ENCODE measurements at places on chromosomes 3 and 15. TPM values are rescaled to one million over a fixed set of nuclear protein-coding genes. Genes with fewer than 3 reads are reported as not detected.
A peak's percentile ranks its signal among the peaks of the same experiment; 100 is the strongest.

DNA sequence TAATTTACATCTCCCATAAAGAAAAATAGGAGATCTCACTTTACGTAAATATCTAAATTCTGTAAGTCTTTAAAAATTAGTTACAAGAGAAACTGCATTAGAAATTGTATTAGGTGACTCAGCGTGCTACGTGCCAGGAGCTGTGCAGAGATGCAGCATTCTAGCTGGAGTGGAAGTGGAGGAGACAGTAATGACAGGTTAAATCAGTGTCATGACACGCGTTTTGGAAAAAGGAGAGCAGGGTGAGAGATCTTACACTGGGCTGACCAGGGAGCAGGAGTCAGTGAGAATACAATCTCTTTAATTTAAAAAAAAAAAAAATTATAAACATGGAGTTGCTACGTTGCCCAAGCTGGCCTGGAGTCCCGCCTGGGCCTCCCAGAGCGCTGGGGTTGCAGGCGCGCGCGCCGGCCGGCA is 635 bp downstream of the TUBGCP5 start:
- DNase-seq = no peak

- DNase-seq = no peak
These were observed 195.6 kb downstream of the TCF12 start for GRCh38 chr15:57114070-57114469.

- DNase-seq = no peak
These were observed 17.0 kb upstream of the SENP7 start for GRCh38 chr3:101529816-101530685.

- no peak for DNase-seq
These were observed 92.6 kb upstream of the ALDH1A3 start for GRCh38 chr15:100786901-100787566.

DNA sequence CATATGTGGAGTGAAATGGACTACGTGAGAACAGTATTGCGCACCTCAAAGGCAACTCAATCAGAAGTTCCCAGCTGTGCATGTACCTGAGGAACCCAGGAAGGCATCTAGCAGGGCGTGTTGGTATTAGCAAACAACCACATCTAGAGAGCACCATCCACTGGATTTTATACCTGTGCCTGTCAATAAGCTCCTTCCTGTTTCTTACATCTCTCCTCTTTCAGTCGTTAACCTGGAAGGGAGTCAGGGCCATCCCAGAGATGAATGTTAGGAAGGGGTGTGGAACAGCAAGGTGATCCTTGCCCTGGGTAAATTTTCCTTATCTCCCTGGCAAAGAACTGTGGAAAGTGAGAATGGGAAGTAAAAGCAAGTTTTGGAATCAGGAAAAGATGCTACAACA is 29.6 kb upstream of the CHMP2B start:
- DNase-seq = no peak

GRCh38 chr15:69161079-69161877 is 843 bp downstream of the GLCE start:
- DNase-seq = peak; percentile 30

DNA sequence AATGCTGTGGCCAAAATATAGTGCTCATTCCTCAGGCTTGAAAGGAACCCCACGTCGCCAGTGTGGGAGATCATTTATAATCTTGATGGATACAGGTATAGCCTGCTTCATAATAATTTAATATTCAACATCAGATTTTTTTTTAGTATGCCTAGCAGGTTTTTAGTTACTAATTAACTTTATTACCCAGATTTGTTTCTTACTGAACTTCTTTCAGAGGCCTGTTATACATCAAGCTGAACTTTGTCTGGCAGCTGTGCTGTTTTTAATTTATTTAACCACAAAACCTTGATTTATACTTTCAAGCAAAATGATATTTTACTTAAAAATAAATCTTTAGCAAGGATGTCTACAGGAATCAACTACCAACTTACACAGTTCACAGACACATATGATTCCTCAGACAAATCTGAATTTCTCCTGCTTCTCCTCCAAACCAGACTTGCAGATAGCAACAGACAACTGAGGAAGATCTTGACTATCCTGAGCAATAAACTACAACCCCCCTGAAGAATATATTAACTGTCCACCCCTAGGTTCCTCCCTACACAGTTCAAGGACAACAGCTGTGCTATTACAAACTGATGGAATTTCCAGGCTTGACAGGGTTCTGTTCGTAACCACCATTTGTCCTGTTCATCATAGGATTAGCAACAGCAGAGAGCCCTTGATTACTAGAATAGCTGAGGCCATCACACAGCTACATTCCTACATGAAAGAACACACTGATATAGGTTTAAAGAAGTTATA is 610 bp downstream of the MAP4 start:
- no peak for DNase-seq

DNA sequence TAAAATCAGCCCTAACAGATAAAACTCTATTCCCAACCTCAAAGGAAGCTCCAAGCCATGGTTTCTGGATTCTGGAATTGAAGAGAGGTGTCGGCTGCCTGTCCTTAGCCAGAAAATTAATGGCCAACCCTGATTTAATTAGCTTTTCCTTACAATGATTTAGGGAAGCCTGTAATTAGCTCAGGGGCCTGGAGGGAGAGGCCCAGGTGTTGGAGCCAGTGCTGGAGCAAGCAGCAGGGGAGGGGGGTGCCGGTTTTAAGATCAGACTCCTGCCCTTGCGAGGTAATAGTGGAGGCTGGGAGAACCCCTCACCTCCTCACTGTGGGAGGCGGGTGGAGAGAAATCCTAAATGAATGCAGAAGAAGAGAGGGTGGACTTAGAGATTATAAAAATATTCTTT is 14.7 kb upstream of the ATP2B2 start:
- DNase-seq = no peak

The SLC51B gene
- total RNA-seq = not detected

The MOBP gene
- not detected for total RNA-seq

DNA sequence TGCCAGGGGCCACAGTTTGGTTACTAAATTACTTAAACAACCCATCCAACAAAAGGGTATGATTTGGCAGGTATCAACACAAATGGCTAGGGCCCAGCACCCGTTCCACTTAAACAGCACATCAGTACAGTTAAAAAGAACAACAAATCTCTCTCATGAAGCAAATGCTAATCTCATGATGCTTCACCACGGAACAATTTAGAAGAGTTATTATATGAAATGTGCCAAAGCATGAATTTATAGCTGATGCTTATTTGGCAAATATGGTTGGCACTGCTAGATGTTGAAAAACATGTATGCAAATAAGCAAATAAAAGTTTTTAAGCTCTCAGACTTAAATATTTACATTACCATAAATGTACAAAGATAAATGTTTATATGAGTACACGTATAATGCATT is 2.3 kb downstream of the PEAK1 start:
- no peak for DNase-seq

DNA sequence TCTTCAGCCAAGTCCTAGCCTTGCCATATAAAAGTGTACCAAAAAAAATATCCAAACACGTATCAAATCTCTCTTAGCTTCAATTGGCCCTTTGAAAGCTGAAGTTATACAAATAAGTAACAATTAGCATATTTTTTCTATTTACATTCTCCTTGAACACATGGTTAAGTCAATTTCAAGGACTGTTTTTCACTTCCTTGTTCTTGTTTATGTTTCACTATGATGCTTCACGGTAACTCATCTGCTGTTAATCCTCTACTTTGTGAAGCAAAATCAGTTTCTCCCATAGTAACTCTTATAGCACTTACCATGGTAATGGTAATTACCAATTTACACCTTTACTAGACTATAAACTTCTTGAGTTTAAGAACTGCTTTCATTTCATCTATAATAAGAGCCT is 10.6 kb upstream of the SPRED1 start:
- DNase-seq = no peak

The ARIH1 gene
- 187 TPM for total RNA-seq

GRCh38 chr3:51712511-51712931 is 5.7 kb downstream of the GRM2 start:
- no peak for DNase-seq

- no peak for DNase-seq
These were observed 40.4 kb upstream of the ACKR4 start for GRCh38 chr3:132556508-132557159.

GRCh38 chr3:59372346-59372745 is 322.5 kb upstream of the CFAP20DC start:
- DNase-seq = no peak

GRCh38 chr3:122358703-122359032 is 24.4 kb downstream of the MIX23 start:
- DNase-seq = no peak

The SPESP1 gene
- 1.5 TPM for total RNA-seq

The SMARCC1 gene
- total RNA-seq = 90.3 TPM

DNA sequence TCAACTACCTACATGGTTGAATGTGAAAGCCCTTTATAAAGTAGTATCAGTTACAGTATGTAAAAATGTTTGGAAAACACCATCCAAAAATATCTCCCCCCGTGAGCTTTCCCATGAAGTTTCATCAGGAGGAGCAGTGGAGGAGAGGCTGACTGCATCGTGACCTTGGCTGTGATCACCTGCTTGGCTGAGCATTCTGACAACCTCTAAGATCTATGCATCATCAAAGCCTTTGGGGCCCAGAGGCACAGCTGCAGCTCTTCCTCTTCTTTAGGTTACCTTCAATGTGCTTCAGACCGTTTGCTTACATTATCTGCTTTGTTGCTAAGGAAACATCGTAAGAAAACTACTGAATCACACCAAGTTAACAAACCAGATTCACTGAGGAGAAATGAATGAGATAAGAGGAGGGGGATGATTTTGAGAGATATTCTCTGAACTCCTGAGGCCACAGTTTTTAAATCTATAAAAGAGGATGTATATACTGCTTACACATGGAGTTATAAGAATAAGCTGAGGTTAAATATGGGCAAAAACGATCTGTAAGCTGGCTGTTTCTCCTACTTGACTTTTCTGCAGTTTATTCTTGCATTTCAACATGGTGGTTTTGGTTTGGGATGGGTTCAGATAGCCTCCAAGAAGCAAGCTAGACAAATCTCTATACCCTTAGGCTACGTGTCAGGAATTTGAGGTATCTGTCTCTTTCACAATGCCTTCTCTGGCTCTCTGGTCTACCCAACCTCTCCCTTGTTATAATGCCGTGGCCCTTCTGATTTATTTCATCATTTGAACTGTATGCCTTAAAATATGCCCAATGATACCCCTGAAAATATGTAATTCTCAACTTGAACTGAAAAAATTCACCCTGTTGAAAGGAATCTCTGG is 4.0 kb downstream of the GCSAM start:
- DNase-seq = peak; percentile 73

GRCh38 chr3:102682741-102683140 is 247.9 kb downstream of the ZPLD1 start:
- no peak for DNase-seq

DNA sequence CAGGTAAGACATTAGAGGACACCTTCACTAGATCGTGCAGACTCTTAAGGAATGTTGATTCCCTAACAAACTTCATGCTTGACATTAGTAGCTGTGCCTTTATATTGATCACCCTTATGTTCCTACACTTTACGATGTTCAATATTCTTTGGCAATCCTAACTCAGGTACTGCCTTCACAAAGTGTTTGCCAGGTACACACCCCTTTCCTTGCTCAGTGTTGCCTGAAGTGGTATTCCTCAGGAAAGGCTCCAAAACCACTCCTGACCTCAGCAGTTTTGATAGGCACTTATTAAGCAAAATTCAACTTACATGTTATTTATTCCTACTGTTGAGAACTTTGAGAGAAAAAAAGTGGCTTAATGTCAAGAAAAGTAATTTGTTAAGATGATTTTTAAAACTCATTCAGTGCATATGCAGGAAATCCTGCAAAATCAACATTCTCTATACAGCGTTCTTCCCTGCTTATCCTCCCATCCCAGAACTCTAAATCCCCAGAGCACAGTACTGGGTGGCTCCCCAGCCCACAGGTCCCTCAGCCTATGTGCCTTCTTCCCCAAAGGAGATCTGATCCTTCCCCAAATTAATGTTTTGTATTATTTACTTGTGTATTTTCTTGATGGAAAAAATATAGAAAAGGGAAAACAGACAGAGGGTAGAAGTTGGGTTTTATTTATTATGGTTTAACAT is 260.7 kb downstream of the MECOM start:
- no peak for DNase-seq

GRCh38 chr3:5317557-5317956 is 130.1 kb downstream of the EDEM1 start:
- no peak for DNase-seq

- no peak for DNase-seq
These were observed 40.5 kb upstream of the XIRP1 start for GRCh38 chr3:39232859-39233258.

DNA sequence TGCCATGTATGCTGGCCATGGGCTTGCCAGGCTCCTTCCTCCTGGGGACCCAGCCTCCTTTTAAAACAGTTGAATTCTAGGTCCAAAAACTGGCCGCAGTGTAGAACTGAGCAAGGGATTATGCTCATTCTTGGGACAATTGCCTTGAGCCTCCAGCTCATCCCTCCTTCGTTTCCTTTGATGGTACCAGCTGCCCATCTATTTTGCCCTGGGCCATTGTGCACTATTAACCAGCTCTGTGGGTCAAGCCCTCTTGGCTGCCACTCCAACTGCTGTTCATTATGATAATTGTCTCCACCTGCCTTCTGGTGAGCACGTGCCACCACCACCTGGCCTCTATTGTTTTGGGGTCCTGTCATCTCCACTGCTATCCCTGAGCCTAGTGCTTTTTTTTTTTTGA is 75.8 kb upstream of the SYN2 start:
- no peak for DNase-seq

DNA sequence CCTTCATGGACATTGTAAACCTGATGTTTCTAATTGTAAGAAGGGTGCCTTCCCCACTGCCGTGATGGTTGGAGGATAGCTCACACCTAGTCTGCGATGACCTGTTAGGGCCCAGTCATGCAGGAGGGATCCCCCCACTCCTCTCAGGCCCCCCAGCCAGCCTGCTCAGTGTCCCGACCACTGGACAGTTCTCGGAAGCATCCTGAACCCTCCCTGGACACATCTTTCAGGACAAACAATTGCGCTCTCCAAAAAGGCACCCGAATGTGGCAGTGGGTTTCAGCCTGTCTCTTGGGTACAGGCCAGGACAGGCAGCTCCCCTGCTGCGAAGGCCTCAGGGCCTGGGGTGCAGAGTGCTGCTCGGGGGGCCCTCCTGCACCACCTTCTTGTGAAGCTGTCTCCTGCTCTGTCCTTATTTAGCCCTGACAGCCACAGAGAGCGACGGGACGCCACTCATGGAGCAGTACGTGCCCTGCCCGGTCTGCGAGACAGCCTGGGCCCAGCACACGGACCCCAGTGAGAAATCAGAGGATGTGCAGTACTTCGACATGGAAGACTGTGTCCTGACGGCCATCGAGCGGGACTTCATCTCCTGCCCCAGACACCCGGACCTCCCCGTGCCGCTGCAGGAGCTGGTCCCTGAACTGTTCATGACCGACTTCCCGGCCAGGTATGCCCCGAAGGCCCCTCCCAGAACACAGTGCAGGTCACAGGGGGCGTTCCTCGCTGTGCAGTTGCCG is 132.3 kb downstream of the LRRK1 start:
- DNase-seq = peak; percentile 4

GRCh38 chr3:179544981-179545645 is 17.6 kb upstream of the ACTL6A start:
- no peak for DNase-seq
